Activated naive CD4-positive, alpha-beta T cell treated with Interleukin-2 at 50 U/mL for 16 hours (primary cell): ENCODE measurements at places on chromosomes 11 and 22.

- DNase-seq: no peak
Measured at GRCh38 chr11:14312736-14313438, 46.1 kb downstream of the RRAS2 start.

- DNase-seq: no peak
Measured at GRCh38 chr22:26483043-26483438, 542 bp downstream of the HPS4 start.

GRCh38 chr11:40274017-40274416, 1185.4 kb downstream of the LRRC4C start:
- no peak for DNase-seq

DNA sequence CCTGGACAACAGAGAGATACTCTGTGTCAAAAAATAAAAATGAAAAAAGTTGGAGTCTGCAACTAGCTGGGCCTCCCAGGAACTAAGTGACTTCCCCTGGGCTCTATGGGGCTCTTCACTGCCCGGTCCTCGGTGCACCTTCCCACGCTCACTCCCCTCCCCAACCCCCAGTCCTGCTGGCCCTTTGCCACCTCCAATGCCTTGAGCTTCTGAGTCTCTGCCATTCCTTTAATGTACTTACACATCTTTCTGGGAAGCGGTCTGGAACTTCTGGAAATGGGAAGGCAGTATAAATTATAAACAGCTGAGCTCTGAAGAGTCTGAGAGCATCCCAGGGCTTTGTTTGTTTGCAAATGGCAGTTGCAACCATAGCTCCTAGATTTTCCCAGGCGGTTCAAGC, 5.9 kb upstream of the BATF2 start:
- no peak for DNase-seq

- no peak for DNase-seq
Measured at GRCh38 chr22:43257549-43257948, 70.6 kb upstream of the TTLL12 start.

DNA sequence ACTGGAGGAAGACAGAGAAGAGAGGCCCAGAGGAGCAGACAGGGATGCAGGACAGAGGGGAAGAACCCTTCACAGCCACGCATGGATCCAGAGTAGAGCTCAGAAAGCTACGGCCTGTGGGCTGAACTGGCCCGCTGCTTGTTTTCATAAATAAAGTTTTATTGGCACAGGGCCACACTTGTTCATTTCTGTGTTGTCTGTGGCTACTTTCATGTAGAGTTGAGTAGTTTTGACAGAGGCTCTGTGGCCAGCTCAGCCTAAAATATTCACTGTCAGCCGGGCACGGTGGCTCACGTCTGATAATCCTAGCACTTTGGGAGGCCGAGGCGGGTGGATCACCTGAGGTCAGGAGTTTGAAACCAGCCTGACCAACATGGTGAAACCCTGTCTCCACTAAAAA, 26.2 kb upstream of the GAL start:
- DNase-seq: no peak

DNA sequence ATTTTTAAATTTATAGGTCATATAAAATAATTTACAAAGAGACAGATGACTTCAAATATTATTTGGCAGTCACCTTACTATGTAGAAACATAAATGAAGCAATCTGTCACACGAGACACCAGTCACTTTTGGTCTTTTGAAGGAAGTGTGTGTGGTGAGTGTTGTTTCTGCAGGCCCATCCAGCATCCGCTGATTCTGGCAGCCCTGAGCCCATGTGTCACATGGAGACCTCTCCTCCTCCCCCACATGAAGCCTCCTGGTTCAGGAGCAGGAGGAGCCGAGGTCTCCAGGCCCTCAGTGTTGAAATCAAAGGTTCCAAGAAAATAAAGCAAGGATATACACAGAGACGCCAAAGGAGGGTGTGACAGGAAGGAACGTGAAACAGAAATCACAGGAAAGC, 60.1 kb downstream of the ARFGAP3 start:
- DNase-seq: no peak

- no peak for DNase-seq
Measured at GRCh38 chr11:16335236-16335962, 20.9 kb downstream of the SOX6 start.

GRCh38 chr11:57230316-57230715, 6.7 kb downstream of the APLNR start:
- no peak for DNase-seq

DNA sequence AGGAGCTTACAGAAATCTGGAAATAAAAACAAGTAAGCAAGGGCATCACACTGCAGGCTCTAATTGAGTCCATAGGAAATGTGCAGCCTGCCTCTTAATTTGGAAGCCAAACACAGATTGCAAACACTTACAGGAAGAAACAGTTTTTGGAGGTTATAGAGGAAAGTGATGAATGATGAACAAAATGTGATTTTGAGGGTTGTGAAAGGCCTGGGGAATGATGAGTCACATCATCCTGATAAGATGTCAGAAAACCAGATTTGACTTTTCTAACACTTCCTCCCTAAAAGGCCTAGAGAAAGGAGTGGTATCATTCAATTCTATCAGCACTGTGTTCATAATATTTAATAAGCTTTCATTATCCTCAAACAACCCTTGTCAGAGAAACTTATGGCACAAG, 96.6 kb upstream of the POU2AF2 start:
- DNase-seq: no peak

DNA sequence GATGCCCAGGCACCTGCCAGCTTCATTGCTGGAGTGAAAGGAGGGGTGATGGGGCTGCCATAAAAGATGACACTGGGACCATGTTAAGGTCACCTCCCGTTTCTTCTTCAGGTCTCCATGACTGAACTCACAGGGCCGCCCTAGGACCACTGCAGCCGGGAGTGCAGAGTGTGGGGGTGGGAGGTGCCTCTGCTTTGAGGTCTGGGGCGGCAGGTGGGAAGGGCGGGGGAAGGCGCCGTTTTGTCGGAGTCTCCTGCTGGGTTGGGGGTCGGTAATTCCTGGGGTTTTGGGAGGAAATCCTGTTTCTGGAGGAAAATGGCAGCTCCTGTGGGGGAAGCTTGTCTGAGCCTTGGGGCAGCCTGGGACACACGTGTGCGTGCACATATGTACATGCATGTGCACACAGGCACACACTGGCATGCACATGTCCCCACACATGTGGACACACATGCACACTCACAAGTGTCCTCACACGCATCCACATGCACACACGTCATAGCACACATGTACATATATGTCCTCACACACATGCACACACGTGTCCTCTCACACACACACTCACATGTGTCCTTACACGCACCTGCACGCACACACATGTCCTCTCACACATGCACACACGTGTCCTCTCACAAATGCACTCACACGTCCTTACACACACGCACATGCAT, 990.9 kb downstream of the BRD1 start:
- no peak for DNase-seq

GRCh38 chr11:74559110-74559933, 33.1 kb upstream of the POLD3 start:
- no peak for DNase-seq

- DNase-seq: no peak
Measured at GRCh38 chr11:73312851-73313327, 4.8 kb downstream of the ARHGEF17 start.
